ENCODE measurements at places on chromosomes 11 and 22.
A peak's percentile ranks its signal among the peaks of the same experiment; 100 is the strongest.

GRCh38 chr11:16526947-16527346 lies 170.6 kb upstream of the SOX6 start:
- no peak for DNase-seq

DNA sequence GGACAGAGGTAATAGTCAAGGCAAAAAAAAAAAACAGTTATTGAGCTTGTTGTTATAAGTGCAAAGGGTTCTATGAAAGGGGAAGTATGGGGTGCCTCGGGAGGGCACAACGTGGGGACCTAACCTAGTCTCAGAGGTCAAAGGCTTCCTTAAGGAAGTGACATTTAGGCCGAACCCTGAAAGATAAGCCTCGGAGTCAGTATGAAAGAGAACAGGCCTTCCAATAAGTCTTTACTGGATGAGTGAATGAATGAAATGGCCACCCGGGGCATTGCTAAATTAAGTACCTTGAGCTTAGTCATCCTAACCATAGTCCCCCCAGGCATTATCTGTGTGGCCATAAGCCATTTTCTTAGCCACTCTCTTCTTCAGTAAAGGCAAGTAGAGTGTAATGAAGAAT lies 19.7 kb downstream of the FLI1 start:
- DNase-seq, result no peak

GRCh38 chr11:43790444-43790794 lies 90.2 kb upstream of the ALKBH3 start:
- no peak for DNase-seq

DNA sequence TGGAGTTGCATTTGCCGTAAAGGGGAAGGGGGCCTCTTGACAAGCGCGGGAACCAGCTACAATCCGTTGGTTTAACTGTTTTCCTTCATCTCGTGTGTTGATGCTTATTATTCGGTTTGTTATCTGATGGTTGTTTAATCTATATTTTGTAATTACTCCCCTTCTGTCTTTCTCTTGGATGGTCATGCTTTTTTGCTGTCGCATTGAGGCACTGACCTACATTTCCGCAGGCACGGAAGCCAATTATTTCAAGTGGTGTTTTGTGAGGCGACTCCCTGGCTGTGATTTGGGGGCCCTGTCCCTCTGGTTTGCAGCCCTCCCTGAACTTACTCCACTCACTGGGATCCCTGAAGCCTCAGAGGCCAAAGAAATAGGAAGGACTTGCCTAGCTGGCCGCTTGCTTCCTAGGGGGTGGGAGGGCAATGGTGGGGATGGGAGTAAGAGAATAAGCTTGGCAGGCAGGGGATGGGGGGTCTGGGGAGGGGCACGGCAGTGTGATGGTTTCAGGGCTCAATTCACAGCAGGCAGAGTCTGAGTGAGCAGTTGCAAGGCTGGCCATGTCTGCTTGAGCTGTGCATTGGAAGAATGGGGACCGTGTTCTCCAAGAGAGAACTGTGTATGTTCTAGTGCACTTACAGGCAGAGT lies 165.8 kb upstream of the B3GAT1 start:
- DNase-seq, result no peak

GRCh38 chr22:24819911-24820461 lies 14.0 kb downstream of the SGSM1 start:
- DNase-seq, result peak; percentile 26

- no peak for DNase-seq
These were observed 54.3 kb downstream of the PISD start for GRCh38 chr22:31607696-31608095.

- DNase-seq, result no peak
These were observed 107.5 kb upstream of the CRYBB3 start for GRCh38 chr22:25092119-25092518.

- DNase-seq, result no peak
These were observed 107.8 kb downstream of the LARGE1 start for GRCh38 chr22:33812360-33812977.

GRCh38 chr11:92504004-92504403 lies 279.4 kb downstream of the FAT3 start:
- DNase-seq, result no peak

- no peak for DNase-seq
These were observed 559 bp downstream of the RANBP1 start for GRCh38 chr22:20116376-20116950.

- peak; percentile 22 for DNase-seq
These were observed 30.7 kb downstream of the SLC22A25 start for GRCh38 chr11:63212742-63213141.

DNA sequence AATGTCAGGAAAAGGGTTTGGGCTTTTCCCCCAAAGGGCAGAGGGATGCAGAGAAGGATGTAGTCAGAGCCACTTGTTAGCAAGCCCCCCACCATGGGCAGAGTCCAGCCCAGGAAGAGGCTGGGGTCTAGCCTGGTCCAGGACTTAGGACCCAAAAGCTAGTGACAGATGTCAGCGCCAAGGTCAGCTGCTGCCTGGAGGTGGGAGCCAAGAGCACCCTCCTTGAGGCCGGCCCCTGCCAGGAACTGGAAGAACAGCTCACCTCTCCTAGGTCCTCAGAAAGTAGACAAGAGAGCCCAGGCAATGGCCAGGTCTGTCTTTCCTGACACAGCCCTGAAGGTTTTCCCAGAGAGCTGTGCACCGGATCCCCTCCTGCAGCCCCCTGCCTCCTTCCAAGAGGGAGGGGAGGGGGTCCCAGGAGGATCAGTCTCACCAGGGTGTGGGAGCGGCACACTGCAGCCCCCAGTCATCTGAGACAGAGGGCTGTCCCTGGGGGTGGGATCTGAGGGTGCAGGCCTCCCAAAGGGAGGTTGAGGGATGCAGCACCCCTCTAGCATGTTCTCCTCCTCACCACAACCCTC lies 14.6 kb upstream of the ARHGEF17 start:
- DNase-seq, result no peak

- DNase-seq, result peak; percentile 16
These were observed 4.6 kb upstream of the KCNJ5 start for GRCh38 chr11:128886406-128887124.

DNA sequence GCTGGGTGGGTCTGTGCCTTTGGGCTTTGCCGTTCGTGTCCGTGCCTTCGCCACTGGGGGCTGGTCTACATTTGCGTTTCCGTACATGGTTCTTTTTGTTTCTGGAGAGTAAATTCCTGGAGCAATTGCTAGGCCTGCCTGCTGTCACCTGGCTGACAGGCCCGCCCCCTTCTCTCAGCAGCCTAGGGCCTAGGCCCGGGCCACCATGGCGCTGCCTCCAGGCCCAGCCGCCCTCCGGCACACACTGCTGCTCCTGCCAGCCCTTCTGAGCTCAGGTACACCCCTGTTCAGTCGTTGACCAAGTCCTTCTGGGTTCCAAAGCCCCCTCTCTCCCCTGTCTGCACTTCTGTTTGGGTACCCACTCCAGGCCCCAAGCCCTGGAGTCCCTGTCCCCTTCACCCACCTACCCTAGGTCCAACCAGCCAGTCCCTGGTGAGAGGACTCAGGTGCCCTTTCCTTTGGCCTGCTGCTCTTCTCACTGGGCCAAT lies 649 bp downstream of the TMEM25 start:
- no peak for DNase-seq

DNA sequence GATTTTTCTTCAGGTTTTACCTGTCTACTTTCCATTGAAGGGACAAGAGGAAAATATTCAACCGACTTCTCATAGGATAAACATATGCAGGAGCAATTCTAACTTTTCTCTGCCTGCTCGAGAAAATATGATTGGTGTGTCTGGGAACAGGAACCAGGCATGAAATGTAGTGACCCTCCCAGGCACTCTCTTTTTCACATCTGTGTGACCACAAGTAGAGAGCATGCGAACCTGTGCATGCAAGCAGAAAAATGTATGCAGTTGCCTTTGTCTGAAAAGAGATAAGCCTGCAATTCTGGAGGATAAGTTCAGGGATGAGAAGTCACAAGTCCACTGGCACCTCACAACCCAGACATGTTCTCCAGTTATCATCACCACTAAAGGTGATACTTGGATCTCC lies 583.5 kb upstream of the FAT3 start:
- DNase-seq, result no peak

- no peak for DNase-seq
These were observed 94.8 kb upstream of the TBCEL start for GRCh38 chr11:120929090-120929489.

DNA sequence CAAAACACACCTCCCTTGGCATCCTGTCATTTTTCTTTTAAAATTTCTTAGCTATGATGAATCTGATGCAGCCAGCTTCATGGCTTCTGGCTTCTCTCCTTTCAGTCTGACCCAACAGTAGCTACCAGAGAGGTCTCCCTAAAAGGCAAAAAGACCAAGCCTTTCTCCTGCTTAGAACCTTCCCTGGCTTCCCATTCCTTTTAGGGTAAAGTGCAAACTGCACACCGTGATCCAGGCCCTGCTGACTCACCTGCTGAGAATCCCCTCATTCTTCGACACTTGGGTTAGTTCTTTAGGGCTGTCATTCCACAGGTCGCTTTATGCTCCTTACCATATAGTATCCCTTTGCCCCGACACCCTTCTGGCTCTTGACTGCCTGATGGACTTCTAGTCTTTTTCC lies 362.4 kb downstream of the MIAT start:
- no peak for DNase-seq

GRCh38 chr11:69638941-69639681 lies 1.8 kb upstream of the CCND1 start:
- DNase-seq, result peak; percentile 96

- DNase-seq, result peak; percentile 39
These were observed 71.6 kb downstream of the LRP5 start for GRCh38 chr11:68383976-68384501.

GRCh38 chr11:128582496-128583366 lies 4.6 kb downstream of the ETS1 start:
- no peak for DNase-seq

DNA sequence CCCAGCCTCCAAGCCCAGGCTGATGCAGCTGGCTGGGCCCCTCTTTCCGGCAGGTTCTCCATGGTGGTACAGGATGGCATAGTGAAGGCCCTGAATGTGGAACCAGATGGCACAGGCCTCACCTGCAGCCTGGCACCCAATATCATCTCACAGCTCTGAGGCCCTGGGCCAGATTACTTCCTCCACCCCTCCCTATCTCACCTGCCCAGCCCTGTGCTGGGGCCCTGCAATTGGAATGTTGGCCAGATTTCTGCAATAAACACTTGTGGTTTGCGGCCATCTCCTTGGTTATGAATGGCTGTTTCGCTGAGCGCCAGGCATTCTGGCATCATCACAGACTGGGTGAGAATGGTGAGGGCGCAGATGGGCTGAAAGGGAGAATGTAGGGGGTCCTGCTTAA lies 3.6 kb downstream of the PRDX5 start:
- DNase-seq, result no peak

DNA sequence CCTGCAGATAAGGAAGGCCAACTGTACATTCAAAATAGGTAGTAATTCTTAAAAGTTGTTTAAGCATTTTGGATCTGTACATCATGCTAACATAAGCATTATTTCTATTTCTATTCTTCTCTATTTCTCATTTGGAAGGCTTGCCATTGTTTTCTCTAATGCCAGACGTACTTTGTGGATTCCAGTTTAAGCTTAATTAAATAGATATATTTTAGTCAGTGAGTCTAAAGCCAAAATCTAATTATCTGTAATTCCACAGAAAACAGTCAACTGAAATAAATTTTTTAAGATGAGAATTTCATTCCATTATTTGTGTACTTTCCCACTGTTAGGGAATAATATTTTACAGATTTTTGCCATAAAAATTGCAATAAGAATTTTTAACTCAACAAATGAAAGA lies 123.0 kb downstream of the LUZP2 start:
- no peak for DNase-seq

DNA sequence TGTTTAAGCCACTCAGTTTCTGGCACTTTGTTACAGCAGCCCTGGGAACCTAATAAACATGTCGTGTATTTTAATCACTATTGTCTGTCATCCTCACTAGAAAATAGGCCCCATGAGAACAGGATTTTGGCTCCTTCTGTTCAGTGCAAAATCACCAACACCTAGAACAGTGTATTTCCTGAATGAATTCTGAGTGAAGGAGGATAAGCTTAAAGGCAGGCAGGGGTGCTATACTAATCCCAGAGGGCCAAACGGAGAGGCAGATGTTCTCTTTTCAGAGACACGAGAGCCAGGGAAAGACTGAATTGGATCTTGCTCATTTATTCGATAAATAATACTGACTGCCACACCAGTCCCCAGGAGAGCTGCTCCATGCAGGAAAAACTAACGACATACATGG lies 10.4 kb downstream of the SMCO4 start:
- DNase-seq, result no peak

DNA sequence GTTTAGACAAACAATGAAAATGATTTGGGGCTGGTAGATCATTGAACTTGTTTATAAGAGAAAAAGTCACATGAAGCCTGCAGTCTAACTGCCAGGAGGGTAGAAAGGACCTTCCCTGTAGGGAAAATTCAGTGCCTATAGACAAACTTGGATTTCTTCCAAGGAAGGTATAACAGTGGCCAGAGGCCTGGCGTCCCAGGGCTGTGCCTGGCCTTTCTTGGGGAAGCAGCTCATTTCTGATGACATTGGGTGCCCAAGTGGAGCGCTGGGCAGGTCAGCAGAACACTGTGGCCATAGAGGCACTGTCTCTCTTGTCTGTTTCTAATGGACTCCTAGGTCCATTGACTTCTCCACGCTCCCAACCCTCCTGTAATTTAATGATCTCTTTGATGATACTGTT lies 6.6 kb upstream of the FXYD6 start:
- DNase-seq, result no peak

DNA sequence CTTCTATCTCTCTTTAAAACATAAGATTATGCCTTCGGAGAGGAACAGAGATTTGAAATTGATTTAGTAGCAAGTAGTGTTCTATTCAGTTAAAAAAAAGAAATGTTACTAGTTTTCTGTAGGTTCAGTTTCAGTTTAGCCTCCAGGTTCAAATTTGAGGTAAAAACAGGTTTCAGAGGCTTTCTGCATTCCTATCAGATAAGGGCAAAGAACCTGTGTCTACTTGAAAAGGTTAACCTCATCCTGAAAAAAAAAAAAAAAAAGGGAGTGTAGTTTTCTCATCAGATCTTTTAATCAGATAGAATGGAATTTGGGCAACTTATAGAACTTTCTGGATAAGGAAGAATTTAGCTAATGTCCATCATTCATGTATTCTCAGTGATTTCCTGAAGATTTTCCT lies 12.1 kb downstream of the C11orf97 start:
- no peak for DNase-seq

Measured in LoVo (cell line).